Astrocyte of the hippocampus (primary cell): ENCODE measurements at places on chromosomes 11 and 22.

GRCh38 chr22:19117111-19117512 is 5.1 kb downstream of the DGCR2 start:
- DNase-seq, result no peak

DNA sequence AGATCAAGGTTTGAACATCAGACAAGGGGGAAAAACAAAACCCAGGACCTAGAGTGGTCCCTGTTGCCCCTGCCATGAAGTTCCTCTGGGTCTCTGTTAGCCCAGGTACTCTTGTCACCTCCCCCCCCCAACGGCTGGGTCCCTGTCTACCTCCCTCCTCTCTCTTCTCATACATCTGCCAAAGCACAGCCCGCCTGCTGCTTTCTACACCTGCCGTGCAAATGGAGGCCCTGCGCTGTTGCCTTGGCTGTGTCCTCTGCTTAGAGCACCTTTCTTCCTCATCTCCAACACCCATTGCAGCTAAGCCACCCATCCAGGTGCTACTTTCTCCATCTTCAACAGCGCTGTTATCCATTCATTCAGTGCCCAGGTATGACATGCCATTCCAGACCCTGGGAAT is 99.2 kb downstream of the TP53I11 start:
- no peak for DNase-seq

- no peak for DNase-seq
Measured at GRCh38 chr11:69499918-69500284, 18.4 kb downstream of the LINC01488 start.

DNA sequence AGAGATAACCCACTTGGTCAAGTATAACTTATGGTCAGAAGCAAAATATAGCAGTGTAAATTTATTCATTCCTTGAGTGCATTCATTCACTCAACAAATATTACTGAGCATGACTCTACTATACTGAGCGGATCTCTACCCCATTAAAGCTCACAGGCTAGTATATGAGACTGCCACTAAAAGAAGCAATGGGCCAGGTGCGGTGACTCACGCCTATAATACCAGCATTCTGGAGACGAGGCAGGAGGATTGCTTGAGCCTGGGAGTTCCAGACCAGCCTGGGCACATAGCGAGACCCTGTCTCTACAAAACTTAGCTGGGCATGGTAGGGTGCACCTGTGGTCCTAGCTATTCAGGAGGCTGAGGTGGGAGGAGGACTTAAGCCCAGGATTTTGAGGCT is 197.6 kb upstream of the BLID start:
- DNase-seq, result no peak

GRCh38 chr11:126282361-126282735 is 545 bp upstream of the TIRAP start:
- DNase-seq, result peak; percentile 66
